PC-9 (cell line): ENCODE measurements at places on chromosomes 12 and 14.

GRCh38 chr12:88600272-88600671 lies 20.0 kb upstream of the KITLG start:
- no peaks in the 10 kb centered on the region for H3K36me3 ChIP-seq
- H3K27me3 ChIP-seq, result no peaks in the 10 kb centered on the region
- no peak for DNase-seq
- no peaks in the 10 kb centered on the region for H3K4me1 ChIP-seq
- H3K4me3 ChIP-seq, result no peak overlapping the region

GRCh38 chr12:119868992-119869391 lies 8.1 kb downstream of the CIT start:
- no peak for DNase-seq
- H3K4me3 ChIP-seq, result no peak overlapping the region
- H3K27ac ChIP-seq, result no peak overlapping the region
- no peaks in the 10 kb centered on the region for H3K27me3 ChIP-seq

GRCh38 chr14:70448633-70449340 lies 3.2 kb upstream of the ADAM21 start:
- H3K27ac ChIP-seq, result no peak overlapping the region
- H3K4me1 ChIP-seq, result no peaks in the 10 kb centered on the region
- H3K36me3 ChIP-seq, result no peaks in the 10 kb centered on the region
- DNase-seq, result peak; percentile 60

DNA sequence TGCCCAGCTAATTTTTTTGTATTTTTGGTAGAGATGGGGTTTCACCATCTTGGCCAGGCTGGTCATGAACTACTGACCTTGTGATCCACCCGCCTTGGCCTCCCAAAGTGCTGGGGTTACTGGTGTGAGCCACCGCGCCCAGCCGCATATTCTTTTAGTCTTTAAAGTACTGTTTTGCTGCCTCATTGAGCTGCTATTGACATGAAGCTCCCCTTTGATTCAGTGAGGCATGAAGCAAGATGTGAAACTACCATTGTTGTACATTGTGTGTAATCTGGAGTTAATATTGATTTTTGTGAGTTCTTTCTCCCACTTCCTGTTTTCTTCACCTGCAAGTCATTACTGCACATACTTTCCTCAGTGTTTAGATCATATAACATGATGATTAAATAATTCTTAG lies 80.8 kb downstream of the MNAT1 start:
- H3K27me3 ChIP-seq, result no peaks in the 10 kb centered on the region
- H3K27ac ChIP-seq, result no peak overlapping the region
- no peak for DNase-seq

DNA sequence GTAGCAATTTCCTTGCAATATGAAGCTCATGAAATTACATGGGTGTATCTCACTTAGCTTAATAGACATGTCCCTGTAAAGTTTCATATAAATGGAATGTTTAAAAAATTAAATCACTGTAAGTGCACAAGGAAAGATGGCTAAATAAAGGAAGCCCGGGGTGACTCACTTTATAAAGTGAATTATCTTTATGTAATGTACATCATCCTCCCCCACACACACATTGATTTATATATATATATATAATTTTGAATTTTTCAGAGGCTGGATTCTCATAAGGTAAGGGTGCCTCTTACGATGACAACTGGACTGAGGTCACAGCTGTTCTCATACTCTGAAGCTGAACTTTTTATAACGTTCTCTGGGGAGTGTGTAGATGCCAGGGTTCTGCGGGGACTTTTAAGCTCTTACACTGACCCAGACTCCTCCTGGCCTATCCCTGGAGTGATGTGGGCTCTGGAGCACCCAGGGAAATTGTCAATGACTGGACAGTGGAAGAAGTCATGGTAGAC lies 108.7 kb upstream of the HIF1A start:
- no peaks in the 10 kb centered on the region for H3K36me3 ChIP-seq
- H3K4me3 ChIP-seq, result no peak overlapping the region
- peaks cover 9% of the 10 kb centered on the region; the same call in 1 of the 2 replicates for H3K4me1 ChIP-seq

GRCh38 chr14:105204931-105205672 lies 24.0 kb upstream of the NUDT14 start:
- no peak overlapping the region for H3K27ac ChIP-seq
- H3K27me3 ChIP-seq, result no peaks in the 10 kb centered on the region
- H3K36me3 ChIP-seq, result no peaks in the 10 kb centered on the region
- peaks cover 17% of the 10 kb centered on the region for H3K4me1 ChIP-seq
- H3K4me3 ChIP-seq, result no peak overlapping the region
- no peak for DNase-seq

GRCh38 chr12:130796985-130797686 lies 41.9 kb downstream of the STX2 start:
- H3K4me3 ChIP-seq, result no peak overlapping the region
- no peak for DNase-seq
- H3K4me1 ChIP-seq, result no peaks in the 10 kb centered on the region

DNA sequence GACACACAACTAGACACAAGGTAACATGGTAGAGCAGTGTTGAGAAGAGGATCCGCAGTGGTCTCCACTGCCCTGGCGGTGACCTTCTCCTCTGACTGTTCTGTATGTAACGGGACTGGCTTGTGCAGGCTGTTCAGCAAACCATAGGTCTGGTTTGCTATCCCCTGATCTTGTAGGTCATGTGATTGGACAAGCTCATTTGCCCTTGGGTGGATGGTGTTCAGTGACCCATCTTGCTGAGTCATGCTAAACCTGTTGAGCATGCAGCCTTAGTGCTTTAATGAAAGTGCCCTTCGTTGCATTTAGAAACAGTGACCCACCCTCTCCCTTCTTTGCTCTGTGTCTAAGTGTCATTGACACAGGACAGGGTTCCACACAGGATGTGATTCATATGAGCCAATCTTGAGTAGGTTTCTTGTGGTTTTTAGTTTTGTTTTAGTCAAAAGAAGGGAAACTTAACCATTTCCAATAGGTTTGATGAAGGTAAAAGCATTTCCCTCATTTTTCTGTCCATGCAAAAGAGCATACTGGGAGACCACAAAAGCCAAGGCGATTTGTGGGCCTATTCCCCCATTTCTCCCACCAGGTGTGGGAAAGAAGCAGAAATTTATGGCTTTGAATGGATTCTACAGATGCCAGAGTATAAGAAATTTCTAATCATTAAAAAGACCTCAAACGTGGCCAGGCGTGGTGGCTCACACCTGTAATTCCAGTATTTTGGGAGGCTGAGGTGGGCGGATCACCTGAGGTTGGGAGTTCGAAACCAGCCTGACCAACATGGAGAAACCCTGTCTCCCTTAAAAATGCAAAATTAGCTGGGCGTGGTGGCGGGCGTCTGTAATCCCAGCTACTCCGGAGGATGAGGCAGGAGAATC lies 32.6 kb upstream of the HIF1A start:
- no peaks in the 10 kb centered on the region for H3K27me3 ChIP-seq
- H3K4me1 ChIP-seq, result peaks cover 68% of the 10 kb centered on the region
- DNase-seq, result peak; percentile 90
- H3K27ac ChIP-seq, result peak overlapping the region; percentile 91

- H3K27me3 ChIP-seq, result no peaks in the 10 kb centered on the region
- no peak overlapping the region for H3K27ac ChIP-seq
- DNase-seq, result no peak
Observed at GRCh38 chr12:128178565-128178964, 88.4 kb upstream of the TMEM132C start.

GRCh38 chr12:104275689-104276088 lies 27.9 kb upstream of the EID3 start:
- peaks cover 10% of the 10 kb centered on the region for H3K36me3 ChIP-seq
- peak overlapping the region; percentile 99 for H3K27ac ChIP-seq
- no peak for DNase-seq
- no peaks in the 10 kb centered on the region for H3K27me3 ChIP-seq
- H3K4me3 ChIP-seq, result peak overlapping the region; percentile 59; the same call in 1 of the 2 replicates
- H3K4me1 ChIP-seq, result peaks cover 68% of the 10 kb centered on the region

- peak overlapping the region; percentile 84 for H3K27ac ChIP-seq
- DNase-seq, result no peak
- H3K27me3 ChIP-seq, result no peaks in the 10 kb centered on the region
Observed at GRCh38 chr12:31324845-31325523, 966 bp downstream of the SINHCAF start.

DNA sequence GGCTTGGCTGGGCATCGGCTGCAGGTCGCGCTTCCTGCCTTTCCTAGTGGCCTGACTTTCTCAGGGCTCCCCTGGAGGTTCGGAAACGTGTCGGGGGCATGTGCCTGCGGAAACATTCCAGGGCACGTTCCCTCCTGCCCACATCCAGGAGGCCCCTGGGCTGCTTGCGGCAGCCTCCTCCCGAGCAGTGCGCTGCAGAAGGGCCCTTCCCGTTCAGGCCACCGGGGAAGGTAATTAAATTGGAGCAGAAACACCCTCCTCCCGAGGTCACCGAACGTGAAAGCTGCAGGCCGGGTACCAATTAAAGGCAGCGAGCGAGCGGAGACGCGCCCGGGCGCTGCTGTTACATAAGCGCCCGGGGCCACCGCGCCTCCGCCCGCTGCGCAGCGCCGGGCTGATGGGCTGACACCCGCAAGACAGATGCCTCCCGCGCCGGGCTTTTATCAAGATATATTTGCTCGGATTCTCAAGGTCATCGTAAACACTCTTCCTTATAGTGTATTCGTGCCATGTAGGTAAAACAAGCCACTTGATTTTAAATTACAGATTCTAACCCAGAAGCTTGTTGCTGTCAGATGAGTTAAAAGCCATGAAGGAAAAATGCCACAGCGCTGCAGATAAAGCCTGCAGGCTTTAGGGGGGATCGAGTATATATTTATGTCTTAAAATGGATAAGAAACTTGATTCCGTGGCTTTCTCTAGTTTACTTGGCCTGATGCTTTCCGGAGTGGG lies 31.4 kb downstream of the SSPN start:
- DNase-seq, result no peak
- peak overlapping the region; percentile 52; the same call in 1 of the 2 replicates for H3K4me3 ChIP-seq
- H3K4me1 ChIP-seq, result peaks cover 17% of the 10 kb centered on the region; the same call in 1 of the 2 replicates

DNA sequence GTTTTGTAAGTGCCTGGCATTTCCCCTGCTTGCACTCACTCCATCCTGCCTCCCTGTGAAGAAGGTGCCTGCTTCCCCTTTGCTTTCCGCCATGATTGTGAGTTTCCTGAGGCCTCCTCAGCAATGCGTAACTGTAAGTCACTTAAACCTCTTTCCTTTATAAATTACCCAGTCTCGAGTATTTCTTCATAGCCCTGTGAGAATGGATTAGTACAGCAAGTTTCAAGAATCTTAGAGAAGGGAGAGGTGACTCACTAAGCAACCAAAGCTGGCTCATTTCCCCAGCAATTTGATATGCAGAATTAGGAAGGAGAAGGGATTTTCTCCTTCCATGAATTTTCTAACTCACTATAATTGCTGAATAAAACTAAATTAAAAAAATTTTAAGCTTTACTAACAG lies 251.0 kb upstream of the FOXG1 start:
- H3K4me3 ChIP-seq, result no peak overlapping the region
- no peak overlapping the region for H3K27ac ChIP-seq
- H3K36me3 ChIP-seq, result no peaks in the 10 kb centered on the region
- no peaks in the 10 kb centered on the region for H3K4me1 ChIP-seq
- H3K27me3 ChIP-seq, result no peaks in the 10 kb centered on the region

GRCh38 chr12:118035190-118036041 lies 18.9 kb downstream of the RFC5 start:
- no peaks in the 10 kb centered on the region for H3K27me3 ChIP-seq
- no peak overlapping the region for H3K27ac ChIP-seq
- no peak overlapping the region for H3K4me3 ChIP-seq
- H3K4me1 ChIP-seq, result no peaks in the 10 kb centered on the region

GRCh38 chr14:60273956-60274355 lies 24.9 kb downstream of the PPM1A start:
- peaks cover 12% of the 10 kb centered on the region; the same call in 1 of the 2 replicates for H3K4me1 ChIP-seq
- H3K27ac ChIP-seq, result no peak overlapping the region
- H3K27me3 ChIP-seq, result no peaks in the 10 kb centered on the region
- H3K4me3 ChIP-seq, result no peak overlapping the region
- no peaks in the 10 kb centered on the region for H3K36me3 ChIP-seq
- no peak for DNase-seq

GRCh38 chr14:66539034-66539433 lies 31.1 kb downstream of the GPHN start:
- H3K4me3 ChIP-seq, result no peak overlapping the region
- no peaks in the 10 kb centered on the region for H3K27me3 ChIP-seq
- no peak for DNase-seq
- no peaks in the 10 kb centered on the region for H3K36me3 ChIP-seq
- H3K27ac ChIP-seq, result no peak overlapping the region

GRCh38 chr12:95723693-95724384 lies 66.7 kb downstream of the NTN4 start:
- peaks cover 7% of the 10 kb centered on the region; the same call in 1 of the 2 replicates for H3K4me1 ChIP-seq
- peaks cover 57% of the 10 kb centered on the region for H3K36me3 ChIP-seq
- no peak for DNase-seq
- no peaks in the 10 kb centered on the region for H3K27me3 ChIP-seq
- H3K4me3 ChIP-seq, result no peak overlapping the region
- H3K27ac ChIP-seq, result no peak overlapping the region

DNA sequence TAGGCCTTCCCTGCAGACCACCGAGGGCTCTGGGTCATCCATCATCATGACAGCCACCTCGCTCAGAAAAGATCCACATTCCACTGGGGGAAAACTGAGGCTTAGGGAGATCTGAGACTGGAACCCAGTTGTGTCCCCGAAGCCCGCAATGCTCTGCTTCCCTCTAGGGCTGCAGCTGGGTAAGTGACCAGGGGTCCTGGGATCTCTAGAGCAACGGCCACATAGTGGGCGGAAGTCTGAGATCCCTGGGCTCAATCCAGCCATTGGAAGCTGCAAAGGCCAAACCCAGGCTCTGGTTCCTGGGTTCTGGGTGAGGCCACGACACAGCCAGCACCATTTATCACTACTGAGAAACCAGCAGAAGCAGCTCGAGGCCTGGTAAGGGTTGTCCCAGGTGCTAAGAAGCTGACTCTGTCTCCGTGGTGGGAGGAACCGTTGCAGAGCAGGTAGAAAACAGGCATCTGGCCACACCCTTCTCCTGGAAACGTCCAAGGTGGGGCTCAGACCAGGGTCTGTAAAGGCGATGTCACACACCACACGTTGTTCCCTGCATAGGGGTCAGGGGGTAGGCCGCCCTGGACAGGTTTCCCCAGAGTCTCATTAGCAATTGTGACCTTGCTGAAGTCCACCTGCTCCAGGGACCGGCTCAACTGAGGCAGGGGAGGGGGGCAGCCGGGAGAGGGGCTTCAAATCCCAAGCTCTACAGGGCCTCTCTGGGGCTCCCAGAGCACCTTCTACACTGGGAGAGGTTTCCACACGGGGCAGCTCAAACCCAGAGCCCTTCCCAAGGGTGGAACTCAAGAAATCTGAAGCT lies 38.6 kb downstream of the BCL11B start:
- H3K36me3 ChIP-seq, result no peaks in the 10 kb centered on the region
- H3K4me3 ChIP-seq, result no peak overlapping the region
- DNase-seq, result no peak
- no peak overlapping the region for H3K27ac ChIP-seq
